SK-N-SH (cell line): ENCODE measurements at places on chromosomes 16 and 17.

DNA sequence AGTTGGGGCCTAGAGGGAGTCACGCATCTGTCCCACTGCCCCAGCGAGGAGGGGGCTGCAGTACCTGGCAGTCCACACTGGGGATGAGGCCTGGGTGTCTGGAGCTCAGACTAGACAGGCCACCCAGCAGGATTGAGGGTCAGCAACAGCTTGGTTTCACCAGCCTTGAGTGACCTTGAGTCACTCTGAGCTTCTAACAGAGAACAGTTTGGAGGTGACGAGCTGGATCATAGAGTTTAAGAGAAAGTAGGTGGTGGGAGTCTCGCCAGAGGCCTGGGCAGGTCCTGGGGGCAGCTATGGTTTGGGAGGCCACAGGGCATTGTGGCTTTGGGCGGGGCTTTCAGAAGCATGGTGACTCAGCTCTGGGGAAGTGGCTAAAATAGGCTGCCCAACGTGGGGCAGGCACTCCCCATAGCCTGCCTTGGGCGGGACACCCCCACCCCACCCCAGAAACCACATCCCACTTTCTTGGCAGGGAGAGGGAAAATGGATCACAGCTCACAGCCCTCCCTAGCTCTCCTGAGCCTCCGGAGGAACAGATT, 20.5 kb downstream of the CDC42EP4 start:
- DNase-seq = no peak

- DNase-seq = no peak
These were observed 16.3 kb downstream of the CTRB1 start for GRCh38 chr16:75234856-75235696.

- DNase-seq = no peak
These were observed 804 bp downstream of the ATP6V0C start for GRCh38 chr16:2514333-2515179.

- DNase-seq = no peak
These were observed 82.1 kb downstream of the KSR1 start for GRCh38 chr17:27538156-27538955.

- no peak for DNase-seq
These were observed 104.7 kb downstream of the COPRS start for GRCh38 chr17:31754239-31754945.

DNA sequence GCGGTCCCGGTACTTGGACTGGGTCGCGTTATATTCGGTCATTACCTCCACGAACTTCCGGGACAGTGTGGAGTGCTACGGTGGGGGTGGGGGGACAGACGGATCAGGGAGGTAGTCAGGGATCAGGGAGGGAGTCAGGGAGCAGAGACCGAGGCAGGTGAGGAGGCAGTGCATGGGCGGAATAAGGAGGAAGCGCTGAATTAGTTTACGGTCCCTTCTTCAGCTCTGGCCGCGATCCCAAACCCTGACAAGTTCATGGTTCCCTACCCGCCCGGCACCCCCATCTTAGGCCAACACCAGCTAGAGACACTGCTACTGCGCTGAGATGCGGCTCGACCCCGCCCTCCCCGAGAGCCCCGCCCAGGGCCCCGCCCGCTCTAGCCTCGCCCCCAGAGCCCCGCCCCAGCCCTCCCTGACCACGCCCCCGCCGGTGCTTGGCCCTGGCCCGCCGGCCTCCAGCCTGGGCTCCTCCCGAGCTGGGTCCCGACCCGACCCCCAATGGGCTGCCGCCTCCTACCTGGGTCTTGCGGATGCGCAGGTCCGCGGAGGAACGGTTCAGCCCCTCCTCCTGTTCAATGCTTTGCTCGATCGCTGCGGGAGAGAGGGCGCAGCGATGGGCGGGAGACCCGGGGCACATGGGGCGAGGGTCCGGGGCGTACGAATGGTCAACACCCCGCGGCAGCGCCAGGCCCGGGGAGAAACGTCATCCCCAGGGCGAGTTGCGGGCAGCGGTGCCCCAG, 12.1 kb downstream of the HSD3B7 start:
- peak; percentile 97 for DNase-seq

DNA sequence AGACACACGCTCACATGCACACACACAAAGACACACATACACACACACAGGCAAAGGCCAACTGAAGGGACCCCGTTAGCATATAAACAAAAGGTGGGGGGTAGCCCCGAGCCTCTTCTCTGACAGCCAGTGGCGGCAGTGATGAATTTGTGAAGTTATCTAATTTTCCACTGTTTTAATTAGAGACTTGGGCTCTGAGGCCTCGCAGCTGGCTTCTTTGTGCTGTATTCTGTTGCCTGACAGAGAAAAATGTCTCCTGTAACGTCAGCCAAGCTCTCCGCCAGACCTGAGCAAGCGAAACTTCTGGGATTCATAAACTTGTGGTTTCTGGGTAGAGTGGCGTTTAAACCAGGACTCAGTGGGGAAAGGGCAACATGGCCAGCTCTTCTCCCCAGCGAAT, 113.9 kb upstream of the FOXF1 start:
- DNase-seq = no peak

- DNase-seq = peak; percentile 86
These were observed 527 bp upstream of the CHAD start for GRCh38 chr17:50469208-50469605.

DNA sequence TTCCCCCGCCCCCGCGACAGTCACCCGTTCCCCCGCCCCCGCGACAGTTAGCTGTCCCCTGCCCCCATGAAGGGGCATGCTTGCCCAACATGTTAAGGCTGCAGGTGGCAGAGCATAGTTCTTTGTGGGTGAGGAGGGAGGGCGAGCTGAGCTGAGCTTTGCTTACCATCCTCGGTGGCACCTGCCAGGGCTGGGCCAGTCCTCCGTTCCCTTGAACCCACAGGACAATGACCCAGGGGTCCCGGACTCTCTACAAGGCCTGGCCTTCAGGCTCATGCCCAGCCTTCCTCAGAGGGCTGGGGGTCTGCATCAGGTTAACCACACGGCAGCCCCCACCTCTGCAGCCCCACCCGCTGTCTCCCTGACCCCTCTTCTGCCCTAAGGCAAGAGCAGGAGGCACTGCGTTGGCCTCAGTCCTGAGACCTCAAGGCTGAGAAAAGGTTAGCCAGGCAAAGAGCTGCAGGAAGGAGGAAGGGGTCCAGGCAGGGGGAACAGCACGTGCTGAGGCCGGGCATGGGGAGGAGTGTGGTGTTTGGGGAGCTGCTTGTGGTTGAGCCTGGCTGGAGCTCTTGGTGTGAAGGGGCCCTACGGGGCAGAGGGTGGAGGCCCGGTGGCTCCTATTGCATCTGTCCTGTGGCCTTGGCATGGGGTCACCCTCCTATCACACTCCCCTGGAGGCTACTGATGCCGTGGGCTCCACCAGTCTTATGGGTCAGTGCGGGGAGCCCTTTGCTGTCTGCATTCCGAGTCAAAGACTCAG, 11.4 kb upstream of the DOC2B start:
- DNase-seq = no peak

DNA sequence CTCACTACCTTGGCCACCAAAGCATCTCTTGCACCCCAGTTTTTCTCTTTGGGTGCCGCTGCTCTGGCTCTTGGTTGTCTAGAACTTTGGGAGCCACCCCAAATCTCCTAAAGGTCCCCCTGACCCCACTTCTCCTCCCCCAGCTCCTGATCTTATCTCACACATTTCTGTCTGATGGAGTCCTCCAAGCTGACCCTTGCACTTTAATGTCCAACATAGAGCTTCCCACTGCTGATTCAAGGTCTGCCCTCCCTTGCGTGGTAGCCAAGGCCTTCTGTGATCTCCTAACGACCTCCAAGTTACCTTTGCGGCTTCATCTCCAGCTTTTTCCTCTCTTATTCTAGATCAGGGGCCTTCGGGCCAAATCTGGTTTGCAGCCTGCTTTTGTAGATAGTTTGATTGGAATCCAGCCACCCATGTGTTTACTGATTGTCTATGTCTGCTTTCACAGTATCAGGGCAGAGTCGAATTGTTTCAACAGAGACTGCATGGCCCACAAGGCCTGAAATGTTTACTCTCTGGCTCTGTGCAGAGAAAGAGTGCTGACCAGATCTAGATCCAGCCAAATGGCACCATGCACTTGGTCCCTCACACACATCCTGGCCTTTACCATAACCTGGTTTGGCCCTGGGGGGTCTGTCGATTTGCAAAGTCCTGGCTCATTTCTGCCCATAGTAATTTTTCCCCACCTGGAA, 168.6 kb downstream of the HAPSTR1 start:
- DNase-seq = no peak

DNA sequence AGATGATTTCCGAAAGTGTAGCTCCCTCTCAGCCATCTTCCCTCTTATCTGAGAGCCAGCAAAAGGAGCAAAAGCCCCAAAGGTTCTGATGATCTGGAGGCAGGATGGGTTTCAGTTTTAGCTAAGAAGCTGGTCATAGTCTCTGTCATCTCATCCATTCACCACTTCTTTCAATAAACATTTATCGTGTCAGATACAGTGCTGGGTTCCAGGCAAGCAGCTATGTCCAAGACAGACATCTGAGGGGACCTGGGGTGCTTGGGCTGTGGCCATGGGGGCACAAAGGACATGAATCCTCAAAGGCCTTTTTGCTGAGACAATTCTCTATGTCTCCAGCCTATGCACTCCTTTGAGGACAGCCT, 1.0 kb upstream of the ETV4 start:
- DNase-seq = no peak

DNA sequence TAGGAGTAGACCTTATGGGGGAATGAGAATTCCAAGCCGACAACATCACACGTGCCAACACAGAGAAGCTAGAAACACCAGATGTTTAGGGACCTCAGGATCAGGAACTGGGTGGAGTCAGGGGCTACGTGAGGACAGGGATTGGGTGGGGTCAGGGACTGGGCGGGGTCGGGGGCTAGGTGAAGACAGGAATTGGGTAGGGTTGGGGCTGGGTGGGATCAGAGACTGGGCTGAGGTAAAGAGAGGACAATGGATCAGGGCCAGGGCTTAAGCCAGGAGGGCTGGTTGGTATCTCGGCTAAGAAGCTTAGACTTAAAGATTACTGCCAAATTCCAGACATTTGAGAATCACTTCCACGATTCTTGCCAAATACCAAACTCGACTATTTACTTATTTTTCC, 11.6 kb downstream of the TEKT5 start:
- DNase-seq = no peak

DNA sequence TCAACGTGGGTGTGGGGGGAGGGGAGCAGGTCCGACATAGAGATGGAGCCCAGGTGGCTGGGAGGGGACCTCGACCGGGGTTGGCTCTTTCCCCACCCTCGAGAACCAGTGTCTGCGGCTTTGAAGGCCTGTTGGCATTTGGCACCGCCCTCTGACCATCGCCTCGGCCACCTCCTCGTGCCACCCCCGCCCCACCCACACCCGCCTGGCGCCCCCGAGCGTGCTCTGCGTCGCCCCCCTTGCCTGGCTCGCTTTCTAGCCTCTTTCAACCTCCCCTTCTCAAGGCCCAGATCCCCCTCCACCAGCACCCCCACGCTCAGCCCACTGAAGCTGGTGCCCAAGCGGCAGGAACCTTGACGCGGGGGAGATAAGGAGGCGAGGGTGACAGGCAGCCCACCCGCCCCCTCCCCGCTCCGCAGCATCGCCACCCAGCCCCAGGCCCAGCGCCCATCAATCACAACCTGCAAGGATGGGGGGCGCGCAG, 619 bp downstream of the CACNB1 start:
- DNase-seq = peak; percentile 89

- no peak for DNase-seq
These were observed 10.4 kb upstream of the CDH13 start for GRCh38 chr16:82616356-82616755.

DNA sequence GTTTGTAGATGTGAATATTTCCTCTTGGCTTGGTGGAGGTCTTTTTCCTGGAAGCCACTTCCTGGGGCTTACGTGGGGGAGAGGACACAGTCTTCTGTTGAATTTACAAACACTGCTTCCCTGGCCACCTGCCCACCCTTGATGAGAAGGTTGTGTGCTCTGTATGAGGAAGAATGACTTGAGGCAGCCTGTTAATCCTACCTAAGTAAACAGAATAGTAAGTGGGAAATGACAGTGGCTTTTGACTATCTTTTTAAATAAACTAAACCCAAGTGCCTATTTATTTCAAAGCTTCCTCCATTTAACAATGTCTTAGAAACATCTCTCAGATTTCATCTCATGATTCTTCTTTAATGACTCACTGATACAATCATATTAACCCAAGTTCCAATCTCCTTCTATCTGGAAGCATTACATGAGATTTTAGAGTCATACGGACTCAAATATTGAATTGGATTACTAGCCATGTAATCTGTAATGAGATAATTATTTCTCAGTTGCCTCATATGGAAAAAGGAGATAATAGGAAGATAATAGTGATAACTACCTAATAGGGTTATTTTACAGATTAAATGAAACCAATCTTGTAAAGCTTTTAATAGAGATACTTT, 96.6 kb upstream of the SMIM36 start:
- DNase-seq = no peak

- DNase-seq = no peak
These were observed 23.8 kb downstream of the LDHD start for GRCh38 chr16:75092777-75093176.

- DNase-seq = no peak
These were observed 1.2 kb upstream of the SECTM1 start for GRCh38 chr17:82334622-82335394.

DNA sequence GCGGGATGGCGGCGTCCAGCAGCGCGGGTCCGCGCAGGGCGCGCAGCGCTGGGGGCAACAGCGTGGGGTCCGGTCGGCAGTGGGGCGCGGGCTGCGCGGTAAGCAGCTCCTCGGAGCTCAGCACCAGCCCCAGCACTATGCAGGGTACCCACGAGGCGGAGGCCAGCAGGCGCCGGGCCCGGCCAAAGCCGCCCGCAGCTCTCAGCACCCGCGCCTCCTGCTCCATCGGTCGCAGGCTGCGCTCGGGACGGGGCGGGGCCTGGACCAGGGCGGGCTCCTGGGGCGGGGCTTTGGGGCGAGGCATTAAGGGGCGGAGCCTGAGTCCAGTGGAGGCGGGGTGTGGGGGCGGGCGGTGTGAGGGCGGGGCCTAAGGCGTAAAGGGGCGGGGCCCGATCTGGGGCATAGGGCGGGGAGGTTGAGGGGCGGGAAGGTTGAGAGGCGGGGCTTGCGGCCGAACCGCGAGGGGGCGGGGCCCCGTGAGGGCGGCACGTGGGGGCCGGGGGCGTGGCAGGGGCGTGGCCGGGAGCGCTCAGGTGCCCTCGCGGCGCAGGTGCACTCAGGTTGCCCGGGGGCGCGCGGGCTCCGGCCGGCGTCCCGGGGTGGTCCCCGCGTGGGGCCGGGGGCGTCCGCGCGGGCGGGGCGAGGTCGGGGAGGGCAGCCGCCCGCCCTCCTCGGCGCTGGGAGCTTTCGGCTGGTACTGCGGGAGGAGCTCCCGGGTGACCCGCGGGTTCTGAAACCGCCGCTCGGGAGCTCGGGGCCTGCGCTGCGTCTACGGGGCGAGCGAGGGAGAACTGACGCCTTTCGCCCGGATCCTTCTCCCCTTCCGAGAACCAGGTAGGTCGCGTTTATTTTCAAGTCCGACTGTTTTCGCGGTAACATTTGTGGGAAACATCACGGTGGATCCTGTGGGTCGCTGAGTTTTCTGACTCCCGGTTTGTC, 1.4 kb upstream of the SLC22A31 start:
- peak; percentile 98 for DNase-seq
